ENCODE measurements at places on chromosomes 2 and 18.

DNA sequence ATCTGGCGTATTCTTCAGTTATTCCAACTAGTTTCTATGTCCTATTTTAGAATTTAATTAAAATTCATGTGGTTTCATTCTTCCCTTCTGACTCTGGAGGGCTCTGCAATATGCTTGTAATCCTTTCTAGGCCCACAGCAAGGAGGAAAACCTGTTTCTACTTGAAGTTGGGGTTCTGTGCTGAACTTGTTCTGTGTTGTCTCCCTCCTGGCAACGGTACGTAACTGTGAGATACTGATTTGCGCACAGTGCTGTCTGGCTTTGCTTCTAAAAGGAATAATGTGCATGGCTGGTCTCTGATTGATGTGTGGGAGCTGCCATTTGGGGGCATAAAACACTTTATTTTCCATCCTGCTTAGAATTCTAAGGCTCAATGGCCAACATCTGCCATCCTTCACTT, 81.7 kb downstream of the NABP1 start:
- no peak for DNase-seq

DNA sequence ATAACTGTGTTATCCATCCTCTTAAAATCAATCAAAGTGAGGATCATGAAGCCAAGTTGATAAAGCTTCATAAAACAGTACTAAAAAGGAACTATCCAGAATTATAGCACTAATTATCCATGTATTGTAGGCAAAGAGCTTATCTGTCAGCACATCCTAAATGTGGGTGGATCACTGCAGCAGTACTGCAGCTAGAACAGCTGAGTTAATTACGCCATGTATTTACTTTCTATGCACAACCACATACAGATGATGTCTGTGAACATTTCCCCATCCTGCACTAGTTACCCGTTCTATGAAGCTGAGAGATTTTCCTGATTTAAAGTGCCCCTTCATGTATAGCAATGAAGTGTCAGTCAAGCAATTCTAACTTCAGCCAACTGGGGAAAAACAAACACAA, 96.6 kb downstream of the RAPH1 start:
- no peak for DNase-seq

DNA sequence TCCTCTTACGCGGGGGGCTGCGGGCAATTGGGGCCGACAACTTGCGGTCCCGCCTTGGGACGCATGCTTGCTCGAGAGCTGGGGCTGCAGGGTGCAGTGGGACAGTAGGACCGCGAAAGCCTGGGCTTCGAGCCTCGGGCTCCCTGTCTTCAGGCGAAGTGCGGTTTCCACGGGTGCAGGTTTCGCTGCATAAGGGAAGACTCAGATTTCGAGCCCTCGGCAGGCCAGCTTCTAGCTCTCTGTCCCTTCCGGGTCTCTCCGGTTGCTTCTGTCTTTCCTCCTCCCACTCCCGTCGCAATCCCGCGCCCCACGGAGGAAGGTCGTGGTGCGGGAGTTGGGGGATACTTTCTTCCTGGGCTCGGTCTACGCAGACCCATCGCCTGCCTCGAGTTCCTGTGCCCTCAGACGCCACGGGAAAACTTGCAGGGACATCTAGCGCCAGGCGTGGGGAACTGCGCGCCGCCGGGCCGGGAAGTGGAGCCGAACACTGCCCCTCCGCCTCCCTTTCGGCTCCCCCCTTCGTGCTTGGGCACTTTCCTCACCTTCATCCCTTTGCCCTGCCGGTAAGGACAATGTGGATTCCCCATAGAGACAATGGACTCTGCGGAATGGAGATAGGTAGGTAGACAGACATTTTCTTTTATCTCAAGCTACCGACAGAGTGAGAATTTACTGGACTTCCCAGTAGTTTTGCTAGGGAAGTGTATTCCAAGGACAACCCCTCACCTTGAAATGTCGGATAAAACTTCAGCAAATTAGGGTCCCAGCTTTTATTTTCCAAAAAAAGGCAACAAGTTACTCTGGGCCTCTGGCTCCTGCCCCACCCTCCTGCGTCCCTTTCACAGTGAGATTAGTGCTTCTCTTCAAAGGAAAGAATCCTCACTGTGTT, 4.2 kb upstream of the HOXD13 start:
- peak; percentile 20 for DNase-seq

- no peak for DNase-seq
Observed at GRCh38 chr2:9401646-9402371, 21.5 kb downstream of the ITGB1BP1 start.

DNA sequence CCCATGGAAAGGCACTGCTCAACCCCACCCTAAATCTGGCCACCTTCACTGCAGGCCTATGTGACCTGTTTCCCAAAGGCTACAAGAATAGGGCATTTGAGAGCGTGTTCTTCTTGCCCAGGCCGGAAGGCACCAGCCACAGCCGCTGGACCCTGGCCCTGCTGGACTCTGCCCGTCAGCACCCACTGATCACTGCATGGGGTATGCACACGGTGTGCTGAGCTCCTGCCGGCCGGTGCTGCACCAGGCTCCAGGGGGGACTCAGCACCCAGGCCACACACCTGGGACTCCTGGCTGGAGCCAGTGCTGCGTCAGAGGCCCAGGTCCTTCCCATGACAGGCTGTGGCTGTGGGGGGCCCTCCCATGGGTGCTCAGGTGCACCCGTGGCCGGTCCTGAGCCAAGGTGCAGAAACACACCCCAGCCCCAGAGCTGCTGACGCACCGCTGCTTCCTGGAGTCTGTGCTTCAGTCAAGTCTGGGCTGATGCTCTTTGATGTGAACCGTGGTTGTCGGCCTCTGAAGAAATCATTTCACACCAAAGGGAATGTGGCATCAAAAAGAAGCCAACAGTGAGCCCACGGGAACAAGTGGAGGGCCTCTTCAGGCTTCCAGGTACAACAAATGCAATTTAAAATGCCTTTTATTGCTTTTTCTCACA, 6.5 kb downstream of the KCNG2 start:
- no peak for DNase-seq

- DNase-seq, result no peak
Observed at GRCh38 chr2:182666674-182667314, 49.3 kb upstream of the DNAJC10 start.
